ENCODE measurements at places on chromosomes 2 and 18.
A peak's percentile ranks its signal among the peaks of the same experiment; 100 is the strongest.

- no peak for DNase-seq
These were observed 87.8 kb downstream of the ACOXL start for GRCh38 chr2:110820128-110820527.

DNA sequence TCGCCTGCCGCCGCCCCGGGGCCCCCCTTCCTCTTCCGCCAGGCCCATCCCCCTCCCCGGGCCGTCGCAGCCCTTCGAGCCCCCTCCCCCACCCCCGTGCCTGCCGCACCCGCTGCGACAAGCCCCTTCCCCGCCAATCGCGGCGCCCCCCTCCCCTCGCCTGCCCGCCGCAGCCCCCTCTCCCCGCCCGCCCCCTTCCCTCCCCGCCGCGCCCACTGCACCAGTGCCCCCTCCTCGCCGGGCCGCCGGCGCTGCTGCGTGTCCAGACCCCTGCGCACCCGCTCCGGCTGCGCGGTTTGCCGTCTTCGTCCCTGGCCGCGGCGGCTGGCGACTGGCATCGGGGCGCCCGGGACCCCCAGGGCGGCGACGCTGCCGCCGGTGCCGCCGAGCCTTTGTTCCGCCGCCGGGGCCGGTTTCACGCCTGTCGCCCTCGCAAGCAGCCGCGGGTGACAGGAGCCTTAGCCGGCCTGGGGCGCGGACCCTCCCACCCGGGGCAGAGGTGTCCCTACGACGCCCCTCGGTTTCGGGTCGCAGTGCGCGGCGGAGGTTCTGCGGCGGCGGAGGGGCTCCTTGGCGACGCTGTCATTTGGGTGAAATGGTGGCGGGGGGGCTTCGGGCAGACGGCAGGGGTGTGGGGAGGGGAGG is 18.1 kb downstream of the GPC1 start:
- DNase-seq: no peak

DNA sequence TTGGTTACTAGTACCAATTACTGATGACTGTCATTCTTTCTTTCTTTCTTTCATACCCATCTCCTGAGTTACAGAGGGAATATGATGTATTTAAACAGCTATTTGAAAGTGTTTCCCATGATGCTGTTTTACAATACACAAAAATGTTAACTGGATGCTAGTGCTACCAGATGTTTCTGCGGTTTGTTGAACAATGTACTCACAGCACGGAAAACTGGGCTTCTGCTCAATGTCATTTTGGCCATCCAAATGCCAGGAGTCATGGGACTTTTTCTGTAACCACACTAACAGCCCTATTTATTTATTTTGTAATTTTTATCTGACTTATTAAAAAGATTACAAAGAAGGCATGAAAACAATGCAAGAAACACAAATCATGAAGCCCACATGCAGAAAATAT is 313.8 kb downstream of the RIT2 start:
- DNase-seq: no peak

DNA sequence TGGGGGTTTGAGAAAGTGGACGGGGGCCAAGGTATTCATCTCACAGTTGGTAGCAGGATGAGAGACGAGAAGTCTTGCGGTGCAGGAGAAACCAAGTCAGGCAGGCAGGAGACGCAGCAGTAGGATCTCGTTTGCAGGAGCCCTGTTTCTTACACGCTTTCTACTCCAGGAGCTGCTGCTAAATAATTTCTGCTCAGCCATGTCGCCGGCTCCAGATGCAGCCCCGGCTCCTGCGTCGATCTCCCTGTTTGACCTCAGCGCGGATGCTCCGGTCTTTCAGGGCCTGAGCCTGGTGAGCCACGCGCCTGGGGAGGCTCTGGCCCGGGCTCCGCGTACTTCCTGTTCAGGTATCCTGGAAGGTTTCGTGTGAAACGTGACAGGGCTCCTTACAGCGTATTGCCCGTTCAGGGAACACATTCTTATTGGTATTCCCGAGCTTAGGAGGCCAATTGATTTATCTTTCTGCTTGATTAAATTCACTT is 494 bp downstream of the ANKZF1 start:
- DNase-seq: peak; percentile 72

- no peak for DNase-seq
These were observed 1.2 kb downstream of the GALNT5 start for GRCh38 chr2:157258520-157259326.

DNA sequence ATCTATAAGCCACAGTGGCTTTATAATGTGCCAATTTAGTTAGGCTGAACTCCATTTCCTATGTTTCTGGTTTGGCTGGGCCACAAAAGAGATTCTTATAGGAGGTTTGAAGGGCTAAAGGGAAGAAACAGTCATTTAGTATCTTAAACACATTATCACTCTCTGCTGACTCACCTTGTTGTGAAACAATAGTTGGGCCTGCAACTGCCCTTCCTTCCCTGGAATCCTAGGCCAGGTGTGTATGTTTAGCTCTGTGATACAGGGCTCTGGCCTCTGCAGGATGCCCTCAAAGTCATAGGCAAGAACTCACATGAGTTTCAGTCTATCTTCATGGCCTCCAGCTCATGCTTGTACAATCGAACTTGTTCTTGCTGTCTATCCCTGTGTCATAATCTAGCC is 400.0 kb upstream of the CELF4 start:
- no peak for DNase-seq

- DNase-seq: peak; percentile 55
These were observed 65.2 kb downstream of the CCDC195 start for GRCh38 chr2:224650815-224651439.

GRCh38 chr2:18824325-18824790 is 235.0 kb upstream of the NT5C1B start:
- no peak for DNase-seq

GRCh38 chr2:207987025-207987716 is 38.2 kb downstream of the PLEKHM3 start:
- DNase-seq: no peak

All from EL (cell line).